ENCODE measurements at places on chromosomes 7 and 10.

- no peak for DNase-seq
These were observed 56.1 kb downstream of the SLIT1 start for GRCh38 chr10:97129666-97130065.

GRCh38 chr7:4136501-4137110, 545.5 kb upstream of the FOXK1 start:
- no peak for DNase-seq

- no peak for DNase-seq
These were observed 163.8 kb upstream of the SLC26A5 start for GRCh38 chr7:103609778-103610177.

- peak; percentile 74 for DNase-seq
These were observed 127.6 kb upstream of the CXCL12 start for GRCh38 chr10:44512431-44513022.

DNA sequence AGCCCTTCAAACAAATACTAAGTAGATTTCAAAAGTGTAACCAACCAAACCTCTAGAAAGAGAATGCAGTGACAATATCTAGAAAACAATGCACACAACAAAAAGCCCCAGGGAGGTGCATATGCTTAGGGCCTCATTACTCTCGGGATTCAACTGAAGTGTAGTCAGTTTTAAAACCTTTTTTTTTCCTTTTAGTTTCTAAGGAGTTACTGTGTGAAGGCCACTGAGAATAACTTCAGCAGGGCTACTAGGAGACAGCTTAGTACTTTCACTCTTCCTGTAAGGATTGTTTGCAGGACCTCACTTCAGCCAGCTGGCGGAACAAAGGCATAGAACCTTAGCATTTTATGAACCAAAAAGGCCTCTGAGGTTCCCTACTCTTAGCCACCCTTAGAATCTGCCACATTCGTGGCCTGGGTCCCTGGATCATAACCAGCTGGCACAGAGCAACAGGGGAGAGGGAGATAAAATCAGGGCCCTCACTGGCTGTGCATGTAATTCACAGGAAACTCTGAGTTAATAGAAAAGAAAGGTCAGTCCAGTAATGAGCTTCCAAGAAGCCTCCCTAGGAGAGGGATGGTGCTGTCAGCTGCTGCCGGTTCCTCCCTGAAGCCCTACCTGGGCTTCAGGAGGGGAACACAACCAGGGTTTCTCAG, 3.6 kb downstream of the VOPP1 start:
- no peak for DNase-seq

DNA sequence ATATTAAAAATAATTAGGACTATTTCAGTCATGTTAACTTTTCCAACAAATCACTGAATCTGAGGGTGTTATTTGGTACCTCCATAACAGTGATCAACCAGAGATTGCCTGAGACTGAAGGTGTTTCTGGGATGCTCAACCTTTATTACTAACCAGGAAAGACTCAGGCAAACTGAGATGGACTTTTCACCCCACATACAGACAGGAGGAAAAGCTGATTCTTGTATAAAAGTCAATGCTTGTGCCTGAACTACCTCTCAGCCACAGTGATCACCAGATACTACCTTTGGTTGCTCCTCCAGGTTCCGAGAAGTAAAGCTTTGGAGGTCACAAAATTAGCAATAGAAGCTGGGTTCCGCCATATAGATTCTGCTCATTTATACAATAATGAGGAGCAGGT, 1.9 kb downstream of the AKR1C3 start:
- DNase-seq, result no peak
